Activated gamma-delta T cell treated with anti-CD3 and anti-CD28 coated beads, Interleukin-2, amount 50 U/mL, for 16 hours (primary cell): ENCODE measurements at places on chromosomes 13 and 19.
A peak's percentile ranks its signal among the peaks of the same experiment; 100 is the strongest.

- peak; percentile 41 for DNase-seq
These were observed 3.7 kb downstream of the KCNC3 start for GRCh38 chr19:50325310-50326100.

DNA sequence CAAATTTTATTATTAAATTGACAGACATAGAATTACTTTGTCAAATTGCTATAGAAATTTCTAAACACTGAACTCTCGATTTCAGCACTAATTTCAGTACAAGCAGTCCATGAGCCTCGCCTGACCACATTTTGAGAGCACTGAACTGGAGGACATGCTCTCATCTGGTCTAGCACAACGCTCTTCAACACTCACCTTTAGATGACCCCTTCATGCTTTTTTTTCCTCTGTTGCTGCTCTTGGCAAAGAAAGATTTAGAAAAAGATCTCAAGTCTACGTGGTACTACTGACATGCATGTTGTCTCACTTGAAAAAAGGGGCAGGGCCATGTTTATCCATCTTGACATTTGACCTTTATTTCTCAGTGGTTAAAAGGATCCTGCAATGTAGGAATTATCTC, 981.5 kb downstream of the DIAPH3 start:
- no peak for DNase-seq

DNA sequence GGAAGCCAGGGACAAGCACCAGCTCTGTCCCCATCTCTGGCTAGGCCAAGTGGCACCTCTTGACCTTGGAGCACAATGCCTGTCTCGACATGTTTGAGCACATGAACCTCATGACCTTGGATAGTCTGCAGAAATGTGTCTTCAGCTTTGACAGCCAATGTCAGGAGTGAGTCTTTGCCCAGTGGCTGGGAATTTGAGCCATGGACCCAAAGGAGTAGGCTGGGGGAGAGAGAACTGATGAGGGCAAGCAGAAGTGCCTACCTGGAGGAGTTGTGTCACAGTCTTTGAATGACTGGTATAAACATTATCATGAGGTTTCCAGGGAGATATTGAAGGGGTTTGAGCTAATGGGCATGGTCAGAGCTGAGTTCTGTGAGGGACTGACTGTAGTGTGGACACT, 6.7 kb upstream of the CYP4F12 start:
- no peak for DNase-seq

DNA sequence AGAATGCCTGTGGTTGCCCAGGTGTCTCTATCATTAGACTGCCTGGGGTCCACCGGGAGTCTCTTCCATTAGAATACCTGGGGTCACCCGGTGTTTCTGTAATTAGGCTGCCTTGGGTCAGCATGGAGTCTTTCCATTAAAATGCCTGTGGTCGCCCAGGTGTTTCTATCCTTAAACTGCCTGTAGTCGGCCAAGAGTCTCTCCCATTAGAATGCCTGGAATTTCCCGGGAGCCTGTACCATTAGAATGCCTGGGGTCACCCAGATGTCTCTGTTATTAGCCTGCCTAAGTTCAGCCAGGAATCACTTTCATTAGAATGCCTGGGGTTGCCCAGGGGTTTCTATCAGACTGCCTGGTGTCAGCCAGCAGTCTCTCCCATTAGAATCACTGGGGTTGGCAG, 1492.8 kb downstream of the UQCRFS1 start:
- DNase-seq = no peak

DNA sequence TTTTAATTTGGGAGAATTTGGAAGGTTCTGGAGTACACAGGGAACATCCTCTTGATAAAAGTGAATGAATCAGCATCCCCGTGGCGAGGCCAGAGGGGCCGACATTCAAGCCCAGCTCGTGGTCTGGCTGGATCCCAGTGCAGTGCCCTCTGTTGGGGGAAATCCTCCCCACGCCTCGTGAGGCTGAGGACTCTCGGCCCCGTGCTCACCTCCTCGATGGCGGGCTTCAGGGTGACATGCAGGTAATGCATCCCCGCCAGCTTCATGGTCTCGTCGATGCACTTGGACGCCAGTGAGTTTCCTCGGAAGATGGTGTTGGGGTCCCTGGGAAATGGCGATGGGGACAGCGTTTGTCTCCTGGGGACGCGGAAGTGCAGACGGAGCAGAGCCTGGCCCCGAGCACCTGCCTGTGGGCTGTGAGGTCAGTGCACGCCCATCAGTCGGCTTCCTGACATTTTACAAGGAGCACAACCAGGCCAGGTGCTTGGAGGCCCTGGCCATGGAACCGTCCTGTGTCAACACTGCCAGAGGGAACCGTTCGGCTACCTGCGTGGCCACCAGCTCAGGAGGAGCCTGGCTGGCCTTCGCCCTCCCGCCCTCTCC, 43.3 kb upstream of the C13orf46 start:
- no peak for DNase-seq
